ENCODE measurements at places on chromosomes 2 and 18. TPM values are rescaled to one million over a fixed set of nuclear protein-coding genes. Genes with fewer than 3 reads are reported as not detected.

- no peak for DNase-seq
These were observed 99.4 kb upstream of the RND3 start for GRCh38 chr2:150586858-150587257.

The HOXD8 gene
- total RNA-seq, result not detected

The INPP5D gene
- not detected for total RNA-seq

The IL36A gene
- not detected for total RNA-seq

DNA sequence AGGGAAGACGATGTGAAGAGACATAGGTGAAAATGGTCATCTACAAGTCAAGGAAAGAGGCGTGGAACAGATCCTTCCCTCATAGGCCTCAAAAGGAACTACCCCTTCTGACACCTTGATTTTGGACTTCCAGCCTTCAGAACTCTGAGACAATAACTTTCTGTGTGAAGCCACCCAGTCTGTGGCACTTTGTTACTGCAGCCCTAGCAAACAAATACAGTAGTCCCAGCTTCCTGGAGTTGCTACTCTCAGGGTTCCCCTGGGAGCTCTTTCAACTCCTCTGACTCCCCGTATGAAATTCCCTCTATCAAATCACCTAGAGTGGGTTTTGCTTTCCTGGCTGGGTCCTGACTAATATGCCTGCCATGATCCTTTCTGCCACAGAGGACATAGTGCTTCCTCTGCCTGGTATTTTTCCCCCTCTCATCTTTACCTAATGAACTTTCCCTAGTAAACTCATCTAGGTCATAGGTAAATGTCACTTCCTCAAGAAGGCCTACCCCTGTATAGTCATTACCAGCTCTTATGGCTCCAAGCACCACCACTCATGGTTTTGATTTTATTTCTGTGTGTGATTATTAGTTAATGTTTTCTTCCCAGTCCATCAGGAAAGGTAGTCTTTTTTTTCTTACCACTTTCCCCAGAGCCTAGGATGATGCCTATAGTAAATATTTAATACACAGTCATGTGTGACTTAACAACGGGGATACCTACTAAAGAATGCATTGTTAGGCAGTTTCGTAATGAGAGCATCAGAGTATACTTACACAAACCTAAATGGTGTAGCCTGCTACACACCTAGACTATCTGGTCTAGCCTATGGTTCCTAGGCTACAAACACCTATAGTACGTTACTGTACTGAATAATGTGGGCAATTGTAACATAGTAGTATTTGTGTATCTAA, 111.5 kb upstream of the LGALSL start:
- no peak for DNase-seq

DNA sequence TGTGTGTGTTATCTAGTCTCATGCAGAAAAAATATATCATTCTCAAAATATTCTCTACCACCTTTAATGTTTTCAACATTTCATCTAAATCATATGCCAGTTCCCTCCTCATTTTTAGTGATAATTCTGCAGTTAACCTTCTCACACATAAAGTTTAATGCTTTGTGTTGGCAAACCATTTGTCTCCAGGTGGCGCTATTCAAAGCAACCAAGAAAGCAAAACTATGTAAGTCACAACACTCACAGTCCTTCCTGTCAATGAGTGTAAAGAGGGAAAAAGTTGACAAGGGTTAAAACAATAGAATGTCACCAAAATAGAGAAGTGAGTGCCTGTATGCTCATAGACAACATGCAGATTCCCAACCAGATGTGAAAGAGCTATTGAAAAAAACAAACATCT, 961.6 kb upstream of the LRRTM1 start:
- no peak for DNase-seq

DNA sequence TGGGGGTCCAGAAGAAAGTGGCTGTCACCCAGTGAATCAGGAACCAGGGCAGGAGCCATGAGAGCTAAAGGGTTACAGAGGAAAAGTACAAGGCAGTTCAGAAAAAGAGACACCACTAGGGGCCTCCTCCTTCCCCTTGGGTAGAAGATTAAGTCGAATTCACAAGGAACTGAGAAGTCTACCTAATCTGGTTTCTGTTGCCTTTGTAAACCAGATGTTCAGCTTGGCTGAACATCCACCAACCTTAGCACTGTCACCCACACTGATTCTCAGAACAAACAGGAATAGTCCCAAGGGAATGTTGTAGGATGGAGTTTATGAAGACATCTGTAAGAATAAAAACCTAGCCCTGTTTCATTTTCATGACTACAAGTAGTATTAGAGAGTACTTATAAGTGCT, 90.4 kb upstream of the NOSTRIN start:
- DNase-seq, result no peak

The EN1 gene
- total RNA-seq, result 0.37 TPM

The DNAJC5G gene
- 0.25 TPM for total RNA-seq

The PASK gene
- total RNA-seq, result 21.1 TPM

DNA sequence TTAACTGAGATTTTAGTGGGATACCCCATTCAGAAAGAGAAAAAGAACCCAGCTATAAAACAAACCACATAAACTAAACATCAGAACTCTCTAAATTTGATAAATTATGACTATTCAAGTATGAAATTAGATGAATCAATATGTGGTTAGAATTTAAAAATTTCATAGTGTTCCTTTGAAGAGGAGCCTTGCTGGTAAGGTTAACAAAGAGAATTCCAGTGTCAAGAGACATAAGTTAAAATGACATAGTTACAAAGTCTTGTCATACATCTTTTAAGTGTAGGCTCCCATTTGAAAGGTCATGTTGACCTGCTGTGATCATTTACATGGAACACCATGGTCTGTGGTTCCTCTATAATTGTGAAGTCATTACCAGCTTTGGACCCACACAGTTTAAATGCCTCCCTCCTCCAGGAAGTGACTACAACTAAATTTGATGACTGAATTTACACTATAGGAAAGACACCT, 231.6 kb upstream of the ETAA1 start:
- DNase-seq, result no peak

The CCBE1 gene
- total RNA-seq, result 0.44 TPM

DNA sequence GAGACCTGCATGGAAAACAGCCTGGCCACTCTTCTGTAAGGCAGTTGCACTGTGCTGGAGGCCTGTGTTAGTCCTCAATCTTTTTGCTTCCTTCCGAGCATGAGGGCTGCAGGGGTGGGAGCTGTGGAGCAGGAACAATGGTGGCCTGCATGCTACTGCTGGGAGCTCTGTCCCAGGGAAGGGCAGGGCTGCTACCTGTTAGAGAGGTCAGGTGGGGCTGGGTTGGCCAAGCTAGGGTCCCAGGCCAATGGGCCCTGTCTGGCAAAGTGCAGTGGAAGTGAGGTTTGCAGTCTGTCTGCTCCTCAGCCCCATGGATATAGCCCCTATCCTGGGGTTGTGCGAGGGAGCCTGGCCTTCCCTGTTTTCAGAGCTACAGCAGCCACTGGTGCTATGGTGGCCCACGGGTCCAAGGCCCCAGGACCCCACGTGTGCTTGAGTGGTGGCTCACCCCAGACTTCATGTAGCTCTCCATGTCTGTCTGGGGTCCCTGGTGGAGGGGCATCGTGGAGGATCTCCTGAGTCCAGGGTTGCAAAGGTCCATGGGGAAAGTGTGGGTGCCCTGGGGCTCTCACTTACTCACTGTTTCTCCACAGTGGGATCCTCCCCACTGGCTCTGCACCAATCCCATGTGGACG, 1212.6 kb upstream of the NXPH2 start:
- DNase-seq, result no peak

- DNase-seq, result no peak
These were observed 21.4 kb upstream of the PTPRM start for GRCh38 chr18:7545734-7546133.

DNA sequence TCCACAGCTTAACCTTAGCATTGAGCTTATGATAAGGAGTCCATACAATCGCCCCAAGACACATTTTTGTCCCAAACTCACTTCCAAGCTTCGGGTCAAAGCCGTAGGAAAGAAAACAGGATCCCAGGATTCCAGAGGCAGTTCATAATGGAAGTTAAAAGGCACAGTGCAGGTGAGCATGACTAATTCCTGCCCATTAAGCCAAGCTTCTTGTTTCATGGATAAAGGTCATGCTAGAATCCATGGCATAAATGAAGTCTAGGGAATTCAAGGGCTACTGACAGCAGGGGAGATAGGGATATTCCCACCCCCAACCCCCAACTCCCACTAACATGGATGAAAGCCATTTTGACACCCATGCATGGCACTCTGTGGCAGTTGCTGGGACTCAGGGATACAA, 10.2 kb upstream of the INPP4A start:
- DNase-seq, result no peak

The SCN9A gene
- 14.3 TPM for total RNA-seq

GRCh38 chr2:34105006-34105767, 506.1 kb upstream of the FAM98A start:
- no peak for DNase-seq

- DNase-seq, result no peak
These were observed 109.2 kb upstream of the MGAT5 start for GRCh38 chr2:134144651-134145050.

The NEURL3 gene
- total RNA-seq, result 3.1 TPM

The RTN4 gene
- 236 TPM for total RNA-seq

The UGT1A7 gene
- 0.63 TPM for total RNA-seq

DNA sequence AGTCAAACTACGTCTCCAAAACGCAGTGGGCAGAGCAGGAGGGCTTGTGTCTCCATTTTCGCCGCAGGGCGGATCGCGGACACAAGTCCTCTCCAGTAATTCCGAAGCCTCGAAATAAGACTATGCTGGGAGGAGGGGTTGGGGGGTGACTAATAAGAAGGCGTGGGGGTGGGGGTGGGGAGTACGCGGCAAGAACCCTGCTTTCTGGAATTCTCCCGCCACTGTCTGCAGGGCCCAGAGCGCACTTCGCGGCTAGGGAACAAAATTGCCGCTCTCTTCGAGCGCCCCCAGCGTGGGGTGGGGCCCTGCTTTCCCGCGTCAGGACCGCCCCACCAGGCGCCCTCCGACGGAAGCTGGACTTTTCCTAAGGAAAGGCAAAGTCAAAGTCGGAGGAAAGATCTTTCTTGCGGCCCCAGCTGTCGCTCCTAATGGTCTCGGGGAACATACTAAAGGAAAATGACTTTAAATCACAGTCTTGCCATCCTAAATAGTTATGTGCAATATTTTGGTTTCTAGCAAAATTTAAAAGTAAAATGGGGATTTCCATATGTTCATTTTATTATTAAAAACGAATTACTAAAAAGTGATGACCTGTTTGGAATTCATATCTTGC, 11.9 kb downstream of the NR4A2 start:
- DNase-seq, result no peak

GRCh38 chr2:187614756-187615155, 60.5 kb upstream of the TFPI start:
- no peak for DNase-seq

The CYP27A1 gene
- 26.8 TPM for total RNA-seq

DNA sequence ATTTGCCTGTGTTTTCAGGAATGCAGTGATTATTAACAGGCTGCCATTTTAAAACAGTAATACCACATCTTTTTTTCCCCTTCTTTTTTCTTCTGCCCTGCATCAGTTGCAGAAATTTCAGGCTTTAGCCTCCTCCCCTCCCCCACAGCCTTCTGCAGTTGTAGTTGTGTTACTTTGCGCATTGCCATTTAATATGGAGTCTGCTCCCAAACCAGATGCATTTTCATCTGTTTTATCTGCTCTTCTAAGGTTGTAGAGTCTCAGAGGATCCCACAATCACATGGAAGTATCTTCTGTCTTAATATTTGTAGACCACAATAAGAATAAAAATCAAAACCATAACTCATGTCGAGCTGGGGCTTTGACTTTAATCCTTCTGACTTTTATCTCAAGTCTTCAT, 3.8 kb downstream of the ASXL3 start:
- DNase-seq, result no peak

The R3HDM1 gene
- 45.3 TPM for total RNA-seq

The KIAA1328 gene
- total RNA-seq, result 4.9 TPM

DNA sequence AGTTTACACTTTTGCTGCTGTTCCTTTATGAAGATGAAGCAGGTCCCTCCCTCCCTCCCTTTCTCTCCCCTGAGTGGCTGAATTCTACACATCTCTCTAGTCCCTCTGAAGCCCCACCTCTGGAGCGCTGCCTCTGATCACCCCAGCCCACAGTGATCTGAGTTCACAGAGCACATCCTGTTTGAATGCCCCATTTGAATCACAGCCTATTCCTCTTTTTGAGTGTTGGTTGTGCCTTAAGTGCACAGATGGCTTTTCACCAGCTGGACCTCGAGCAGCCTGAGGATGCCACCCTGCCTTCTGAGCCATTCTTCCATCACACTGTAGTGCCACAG, 87.1 kb downstream of the ITGB1BP1 start:
- no peak for DNase-seq

The REG1B gene
- not detected for total RNA-seq

DNA sequence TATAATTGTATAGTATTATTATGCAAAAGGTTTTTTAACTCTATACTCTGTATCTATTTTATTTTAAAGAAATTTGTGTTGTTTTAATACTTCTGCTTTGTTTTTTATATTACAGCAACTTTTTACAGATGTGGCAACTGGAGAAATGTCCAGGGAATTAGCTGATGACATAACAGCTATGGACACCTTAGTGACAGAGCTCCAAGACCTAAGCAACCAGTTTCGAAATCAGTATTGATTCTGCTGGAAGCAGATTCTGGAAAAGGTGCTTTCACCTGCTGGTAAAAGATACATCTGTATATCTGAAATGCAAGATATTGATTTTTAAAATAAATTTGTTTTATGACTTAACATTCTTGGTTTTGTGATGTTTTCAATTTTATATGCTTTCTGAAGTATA, 126.1 kb upstream of the LTBP1 start:
- DNase-seq, result no peak

The POTEI gene
- 7.0 TPM for total RNA-seq

The PROKR1 gene
- total RNA-seq, result 0.09 TPM

The GRB14 gene
- 10.1 TPM for total RNA-seq

The CYP1B1 gene
- 1.8 TPM for total RNA-seq

The RUFY4 gene
- total RNA-seq, result not detected

The CLEC4F gene
- not detected for total RNA-seq

- no peak for DNase-seq
These were observed 8.9 kb upstream of the SLC25A12 start for GRCh38 chr2:171902840-171903420.

- DNase-seq, result no peak
These were observed 317.4 kb upstream of the KCNH7 start for GRCh38 chr2:163155925-163156324.

The SEPTIN10 gene
- total RNA-seq, result 83.7 TPM

The UGT1A3 gene
- 0.64 TPM for total RNA-seq

- DNase-seq, result no peak
These were observed 88.4 kb downstream of the CTIF start for GRCh38 chr18:48627216-48627615.

- DNase-seq, result no peak
These were observed 1.1 kb downstream of the ITGAV start for GRCh38 chr2:186590759-186591505.
